ENCODE measurements at places on chromosomes 3 and 15. TPM values are rescaled to one million over a fixed set of nuclear protein-coding genes. Genes with fewer than 3 reads are reported as not detected.

Gene CACNA2D3
- polyA plus RNA-seq, result 2.2 TPM

Gene CCDC191
- polyA plus RNA-seq, result 13.1 TPM

Gene CCDC33
- polyA plus RNA-seq, result 0.42 TPM

Gene HHLA2
- not detected for polyA plus RNA-seq

Gene GATM
- 8.6 TPM for polyA plus RNA-seq

Gene SERPINI2
- polyA plus RNA-seq, result not detected

Gene SH3GL3
- polyA plus RNA-seq, result 0.24 TPM

Gene OR4M2
- polyA plus RNA-seq, result not detected

Gene MGA
- polyA plus RNA-seq, result 14.8 TPM

Gene ALDH1A2
- polyA plus RNA-seq, result 5.5 TPM

Gene ANKRD34C
- polyA plus RNA-seq, result 0.11 TPM

Gene FBXO40
- polyA plus RNA-seq, result 0.26 TPM

Gene ATP13A4
- polyA plus RNA-seq, result 0.32 TPM

Gene ONECUT1
- polyA plus RNA-seq, result not detected

Gene BUB1B
- polyA plus RNA-seq, result 0.81 TPM

Gene PRR23E
- polyA plus RNA-seq, result not detected

Gene RTP4
- polyA plus RNA-seq, result 3.6 TPM

Gene MRPL3
- polyA plus RNA-seq, result 195 TPM

Gene PRKCD
- 78.7 TPM for polyA plus RNA-seq

Gene FBLN2
- 1.8 TPM for polyA plus RNA-seq

Gene ACKR2
- polyA plus RNA-seq, result 1.1 TPM

Gene UNC13C
- polyA plus RNA-seq, result not detected

Gene LTF
- 0.94 TPM for polyA plus RNA-seq

Gene FRMD4B
- 7.1 TPM for polyA plus RNA-seq

Gene ADIPOQ
- 18.0 TPM for polyA plus RNA-seq

Gene ST6GAL1
- 30.9 TPM for polyA plus RNA-seq

Gene TCAIM
- 14.3 TPM for polyA plus RNA-seq

Gene MOBP
- polyA plus RNA-seq, result 0.13 TPM

Gene FBN1
- polyA plus RNA-seq, result 5.6 TPM

Gene NEK10
- polyA plus RNA-seq, result 0.16 TPM

Gene EIF4E3
- 13.1 TPM for polyA plus RNA-seq

Gene SLC2A2
- not detected for polyA plus RNA-seq

Gene KCNH8
- polyA plus RNA-seq, result 2.1 TPM

Gene MFGE8
- 61.6 TPM for polyA plus RNA-seq
